ENCODE measurements at places on chromosomes 7 and 10.

DNA sequence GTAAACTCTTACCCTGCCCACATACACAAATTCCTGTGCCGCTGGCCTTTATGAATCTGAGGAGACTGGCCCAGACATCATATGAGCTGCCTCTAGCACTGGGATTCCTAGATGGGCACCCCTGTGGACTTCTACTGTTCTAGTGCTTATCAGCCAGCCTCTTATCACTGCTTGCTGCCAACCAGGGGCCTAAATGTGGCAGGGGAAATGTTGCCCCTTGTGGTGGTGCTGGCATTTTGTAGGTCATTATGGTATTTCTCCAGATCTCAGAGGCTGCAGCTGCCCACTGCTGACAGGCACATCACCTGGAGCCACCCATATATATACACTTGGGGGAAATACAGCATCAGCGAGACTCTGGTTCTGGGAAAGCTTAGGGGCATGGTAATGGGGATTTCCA lies 5.4 kb downstream of the SFR1 start:
- no peak for DNase-seq

DNA sequence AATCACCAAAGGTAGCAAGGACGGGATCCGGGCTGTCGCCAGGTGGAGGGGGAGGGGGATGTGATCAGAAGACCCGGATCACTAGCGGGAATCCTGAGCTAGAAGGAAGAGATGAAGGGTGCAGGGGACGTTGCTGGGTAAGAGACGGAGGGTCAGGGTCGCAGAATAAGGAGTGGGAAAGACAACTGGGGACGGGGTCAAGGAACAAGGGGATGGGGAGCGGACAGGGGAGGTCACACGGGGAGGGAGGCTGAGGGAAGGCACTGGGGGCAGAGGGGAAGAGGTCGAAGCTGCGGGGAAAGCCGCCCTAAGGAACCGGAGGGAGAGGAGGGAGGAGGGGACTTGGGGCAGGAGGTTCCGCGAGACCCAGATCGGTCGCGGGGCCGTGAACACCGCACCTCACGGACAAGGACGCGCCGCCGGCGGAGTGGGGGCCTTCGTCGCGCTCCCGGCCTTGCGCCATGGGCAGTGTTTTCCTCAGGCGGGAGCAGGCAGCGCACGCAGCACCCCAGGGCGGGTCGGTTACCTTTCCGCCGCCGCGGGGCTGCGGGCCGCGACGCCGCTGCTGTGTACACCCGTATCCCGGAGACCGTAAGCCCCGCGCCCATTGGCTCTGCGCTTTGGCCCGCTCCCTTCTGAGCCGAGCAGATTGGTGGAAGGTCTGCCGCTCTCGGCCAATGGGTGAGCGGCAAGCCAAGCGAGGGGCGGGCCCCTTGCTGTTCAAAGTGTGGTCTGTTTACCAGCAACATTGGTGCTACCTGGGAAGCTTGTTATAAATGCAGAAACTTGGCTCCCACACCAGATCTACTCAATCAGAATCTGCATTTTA lies at the start of gene CFAP43:
Gene CFAP43 (minus strand): TSS at position 581 of the 829 bp plus-strand sequence. CDS start 118 bp downstream, at position 463.
- DNase-seq: peak; percentile 98

GRCh38 chr10:54613162-54613561 lies 187.9 kb downstream of the PCDH15 start:
- DNase-seq: no peak

DNA sequence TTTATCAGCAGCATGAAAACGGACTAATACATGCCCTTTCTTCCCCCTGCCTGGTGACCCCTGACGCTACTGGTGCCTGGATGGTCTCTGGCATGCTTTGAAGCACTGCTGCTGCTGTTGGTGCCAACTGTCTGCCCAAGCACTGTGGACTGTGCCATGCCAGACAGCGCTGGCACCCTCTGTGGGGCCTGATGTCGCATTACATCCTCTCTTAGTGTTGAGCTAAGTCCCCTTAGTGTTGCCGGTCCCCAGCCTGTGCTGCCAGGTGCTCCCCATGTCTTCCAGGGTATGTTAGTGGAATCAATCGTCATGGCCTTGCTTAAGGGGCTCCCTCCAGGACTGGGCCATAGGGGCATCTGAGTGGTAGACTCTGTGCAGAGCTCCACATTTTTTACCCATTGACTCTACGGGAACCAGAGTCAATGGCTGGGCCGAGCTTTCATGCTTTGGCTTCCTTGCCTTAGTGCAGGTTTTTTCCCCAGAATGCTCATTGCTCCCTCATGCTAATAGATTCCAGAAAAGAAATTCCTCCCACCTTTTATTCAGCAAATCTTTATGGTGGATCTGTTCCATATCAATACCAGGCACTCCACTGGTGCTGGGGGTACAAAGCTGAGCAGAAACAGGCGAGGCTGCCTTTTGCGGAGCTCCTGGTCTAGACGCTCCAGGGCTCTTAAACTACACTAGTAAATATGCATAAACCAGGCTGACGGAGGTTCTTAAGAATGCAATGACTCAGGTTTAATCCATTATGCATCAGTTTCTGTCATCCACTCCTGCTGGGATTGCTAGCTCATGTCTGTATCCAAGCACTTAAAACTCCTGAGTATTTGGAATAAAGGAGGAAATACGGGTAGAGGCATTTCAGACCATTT lies 21.8 kb upstream of the MRC1 start:
- no peak for DNase-seq

- DNase-seq: no peak
Observed at GRCh38 chr10:93245779-93246178, 172.1 kb downstream of the CYP26A1 start.

DNA sequence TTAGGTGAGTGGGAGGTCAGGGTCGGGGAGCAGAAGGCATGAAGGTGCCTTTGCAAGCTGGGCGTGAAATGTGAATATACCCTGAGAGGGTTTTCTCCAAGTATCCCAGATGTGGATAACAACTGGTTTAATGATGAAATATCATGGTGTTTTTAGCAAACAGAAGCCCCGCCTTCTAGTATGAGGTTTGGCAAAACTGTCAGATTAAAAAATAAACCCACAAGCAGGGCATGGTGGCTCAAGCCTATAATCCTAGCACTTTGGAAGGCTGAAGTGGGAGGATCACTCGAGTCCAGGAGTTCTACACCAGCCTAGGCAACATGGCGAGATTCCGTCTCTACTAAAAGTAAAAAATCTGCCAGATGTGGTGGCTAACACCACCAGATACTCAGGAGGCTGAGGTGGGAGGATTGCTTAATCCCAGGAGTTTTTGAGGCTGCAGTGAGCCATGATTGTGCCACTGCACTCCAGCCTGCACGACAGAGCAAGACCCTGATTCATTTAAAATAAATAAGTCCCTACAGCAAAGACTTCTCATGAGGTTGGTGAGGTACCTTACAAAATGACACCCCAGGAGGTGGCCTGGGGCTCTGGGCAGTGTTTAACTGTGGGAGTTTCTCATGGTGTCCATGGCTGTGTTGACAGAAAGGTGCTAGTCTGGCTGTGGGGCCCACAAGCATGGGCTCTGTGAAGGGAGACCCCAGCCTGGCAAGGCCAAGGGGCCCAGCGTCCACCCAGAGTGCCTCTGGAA lies 6.7 kb upstream of the PWWP2B start:
- DNase-seq: no peak

GRCh38 chr10:113007821-113008220 lies 57.8 kb downstream of the TCF7L2 start:
- no peak for DNase-seq

DNA sequence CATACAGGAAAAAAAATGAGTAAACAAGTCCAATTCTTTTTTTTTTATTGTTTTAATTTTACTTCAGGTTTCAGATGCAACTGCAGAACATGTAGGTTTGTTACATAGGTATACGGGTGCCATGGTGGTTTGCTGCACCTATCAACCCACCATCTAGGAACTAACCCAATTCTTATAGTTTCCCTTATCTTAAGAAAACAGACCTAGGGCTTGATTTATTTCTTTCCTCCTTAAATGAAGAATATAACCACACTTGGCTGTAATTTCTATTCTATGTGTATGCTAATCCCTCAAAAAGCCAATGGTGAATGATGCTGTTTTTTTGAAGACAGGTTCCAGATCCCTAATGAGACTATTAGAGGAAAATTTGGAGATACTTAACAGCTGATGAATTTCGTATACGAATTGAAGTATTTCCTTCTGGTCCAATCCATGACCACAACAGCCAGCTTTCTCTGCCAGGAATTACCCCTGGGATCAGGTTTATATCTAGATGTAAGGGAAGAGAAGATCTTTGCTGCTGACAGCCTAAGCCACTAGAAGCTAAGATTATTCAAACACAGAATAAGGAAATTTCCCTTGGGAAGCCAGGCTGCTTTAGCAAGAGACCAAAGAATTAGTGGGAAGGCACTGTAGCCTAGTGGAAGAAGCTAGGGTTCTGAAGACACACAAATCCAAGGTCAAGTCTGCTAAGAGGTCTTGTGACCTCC lies 115.8 kb downstream of the INHBA start:
- no peak for DNase-seq

- no peak for DNase-seq
Observed at GRCh38 chr10:17174626-17175025, 26.8 kb downstream of the TRDMT1 start.

- no peak for DNase-seq
Observed at GRCh38 chr10:129909531-129910256, 54.4 kb downstream of the EBF3 start.

DNA sequence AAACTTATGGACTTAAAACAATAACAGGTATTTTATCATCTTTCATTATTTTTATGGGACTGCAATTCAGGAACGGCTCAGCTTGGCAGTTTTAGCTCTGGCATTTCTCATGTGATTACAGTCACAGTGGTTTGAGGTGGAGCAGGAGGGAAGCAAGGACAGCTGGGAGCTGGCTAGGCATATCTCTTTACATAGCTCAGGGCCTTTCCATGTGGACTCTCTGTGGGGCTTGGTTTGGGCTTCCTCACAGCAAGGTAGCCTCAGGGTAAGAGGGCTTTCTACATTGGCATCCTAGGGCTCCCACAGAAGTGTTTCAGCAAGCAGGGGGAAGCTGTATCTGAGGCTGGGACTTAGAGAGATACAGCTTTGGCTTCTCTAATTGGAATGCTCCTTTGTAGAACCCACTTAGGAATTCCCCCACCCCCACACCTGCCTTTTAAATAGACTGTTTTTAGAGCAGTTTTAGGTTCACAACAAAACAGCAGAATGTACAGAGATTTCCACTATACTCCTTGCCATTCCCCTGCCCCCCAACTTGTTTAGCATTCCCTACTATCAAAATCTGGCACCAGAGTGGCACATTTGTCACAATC lies 26.6 kb upstream of the SDHAF3 start:
- DNase-seq: no peak

- DNase-seq: no peak
Observed at GRCh38 chr7:22667562-22668239, 59.3 kb upstream of the IL6 start.

DNA sequence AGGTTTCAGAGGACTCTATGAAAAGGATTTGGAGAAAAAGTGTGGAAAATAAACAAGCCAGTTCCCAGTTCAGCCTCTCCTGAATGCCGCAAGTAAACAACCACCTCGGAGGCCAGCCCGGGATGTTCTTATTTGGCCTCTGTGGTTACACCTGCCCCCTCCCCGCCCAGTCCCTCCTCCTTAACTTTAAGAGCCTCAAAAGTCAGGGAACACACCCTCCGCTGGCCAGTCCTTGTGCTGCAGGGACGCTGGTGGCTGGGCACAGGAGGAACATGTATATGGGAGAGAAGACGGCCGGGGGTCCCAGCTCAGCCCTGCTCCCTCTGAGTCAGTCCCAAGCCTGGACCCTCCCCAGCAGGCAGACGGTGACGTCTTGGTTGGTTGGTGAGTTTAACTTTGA lies 6.1 kb downstream of the CHST3 start:
- no peak for DNase-seq

DNA sequence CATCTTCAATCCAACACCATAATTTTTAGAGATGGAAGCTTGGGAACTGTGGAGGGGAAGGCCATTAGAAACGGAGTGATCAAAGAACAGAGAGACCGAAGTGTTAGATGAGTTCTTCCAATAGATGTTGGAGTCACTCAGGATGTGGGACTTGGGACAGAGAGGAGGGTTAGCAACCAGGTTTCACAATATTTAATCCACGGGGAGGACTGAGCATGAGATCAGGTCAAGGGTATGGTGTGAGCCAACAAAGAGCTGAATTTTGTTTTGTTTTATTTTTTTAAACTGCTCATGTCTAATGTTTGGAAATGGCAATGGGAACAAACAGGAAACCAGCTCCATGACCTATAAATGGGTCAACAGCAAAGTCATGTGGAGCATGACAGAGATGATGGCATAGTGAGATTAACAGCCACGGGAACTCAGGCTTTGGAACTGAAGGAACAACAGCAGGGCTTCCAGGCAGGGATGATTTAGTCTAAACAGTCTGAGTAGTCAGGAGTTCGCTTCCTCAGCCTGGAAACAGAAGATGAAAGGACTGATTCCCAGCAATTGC lies 38.9 kb upstream of the AMPH start:
- no peak for DNase-seq

DNA sequence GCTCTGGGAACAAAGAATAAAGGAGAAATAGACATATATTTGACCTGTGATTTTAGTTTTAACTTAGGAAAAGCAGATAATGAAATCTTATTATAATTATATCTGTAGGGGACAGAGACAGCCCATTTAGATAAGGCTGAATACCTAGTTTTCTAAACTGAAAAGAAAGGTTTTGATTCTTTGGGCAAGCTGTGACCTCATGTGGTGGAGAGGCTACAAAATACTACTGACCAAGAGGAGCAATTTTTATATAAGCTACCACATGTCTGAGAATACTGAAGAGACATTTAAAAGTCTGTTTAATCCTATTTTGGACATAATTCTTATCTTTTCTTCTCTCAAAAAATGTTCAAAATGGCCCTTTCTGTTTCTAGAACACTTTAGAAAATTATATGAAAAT lies 271.0 kb downstream of the MTERF1 start:
- no peak for DNase-seq

DNA sequence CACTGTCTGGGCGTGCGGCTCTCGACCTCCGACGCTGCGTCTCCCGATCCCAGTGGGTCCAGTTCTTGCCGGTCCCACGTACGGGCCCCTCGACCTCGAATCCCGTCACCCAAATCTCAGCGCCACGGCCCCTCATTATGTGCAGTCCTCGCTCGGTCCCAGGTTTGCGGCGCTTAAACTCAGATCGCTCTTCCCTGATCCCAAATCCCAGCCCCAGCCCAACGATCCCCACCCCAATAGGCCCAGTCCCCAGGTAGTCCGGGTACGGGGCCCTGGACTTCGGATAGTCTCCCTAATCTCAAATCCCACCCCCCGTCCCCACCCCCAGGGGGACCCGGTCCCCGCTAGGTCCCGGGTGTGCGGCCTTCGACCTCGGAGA lies 666 bp downstream of the HNRNPF start:
- DNase-seq: no peak

All from effector memory CD4-positive, alpha-beta T cell (primary cell).